Kasumi-1 (cell line): ENCODE measurements at places on chromosomes 5 and 9.

DNA sequence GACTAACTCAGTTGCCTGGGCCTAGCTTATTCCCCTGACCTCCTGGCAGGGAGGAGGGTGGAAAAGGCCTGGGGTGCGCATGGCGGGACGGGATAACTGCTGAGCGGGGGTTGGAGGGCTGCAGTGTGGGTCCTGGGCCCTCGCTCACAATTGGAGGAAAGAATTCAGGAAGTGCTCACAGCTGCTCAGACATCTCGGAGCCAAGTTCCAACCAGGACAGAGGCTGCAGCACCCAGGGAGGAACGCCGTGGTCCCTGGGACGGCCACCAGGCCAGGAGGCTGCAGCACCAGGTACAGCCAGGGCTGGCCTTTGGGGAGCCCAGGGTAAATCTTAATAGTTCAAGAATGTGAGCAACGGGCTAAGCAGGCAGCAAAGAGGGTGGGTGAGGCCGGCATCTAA lies at the start of gene SPAAR:
SPAAR (plus strand) TSS at position 217 of the 400 bp plus-strand sequence. CDS start 974 bp downstream, outside the sequence.
- DNase-seq: no peak

GRCh38 chr5:3343211-3343610 lies 252.4 kb upstream of the IRX1 start:
- no peak for DNase-seq

- DNase-seq: no peak
Observed at GRCh38 chr9:36193023-36193422, 2.3 kb downstream of the CLTA start.

- DNase-seq: no peak
Observed at GRCh38 chr9:107274953-107275422, 8.1 kb upstream of the RAD23B start.

DNA sequence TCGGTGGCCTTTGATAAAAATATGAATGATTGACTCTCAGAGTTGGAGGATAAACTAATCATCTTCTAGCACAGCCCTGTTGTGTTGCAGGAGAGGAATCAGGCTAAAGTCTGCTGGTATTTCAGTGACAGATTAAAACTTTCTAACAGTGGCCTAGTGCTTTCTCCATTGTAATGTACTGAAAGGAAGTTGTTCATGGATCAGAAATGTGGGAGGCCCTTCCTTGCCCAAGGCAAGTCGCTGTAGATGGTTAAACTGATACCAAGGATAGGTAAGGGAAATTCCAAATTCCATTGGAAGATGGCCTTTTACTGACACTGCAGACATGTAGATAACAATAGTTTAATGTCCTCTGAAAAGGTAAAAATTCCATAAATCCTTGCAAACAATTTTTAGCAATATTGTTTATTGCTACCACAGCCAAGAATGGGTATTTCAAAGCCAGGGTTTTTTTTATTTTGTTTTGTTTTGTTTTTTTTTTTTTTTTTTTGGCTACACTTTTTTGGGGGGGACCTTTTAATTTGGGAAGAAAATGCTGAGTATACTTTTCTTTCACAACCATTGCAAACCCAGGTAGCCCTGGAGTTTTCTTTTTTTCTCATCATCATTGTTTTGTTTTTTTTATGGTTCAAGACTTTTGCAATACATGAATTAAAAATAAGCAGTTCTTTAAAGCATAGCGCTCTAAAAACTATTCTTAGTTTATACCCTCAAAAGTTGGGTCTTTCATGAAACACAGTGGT lies 35.5 kb downstream of the WDR36 start:
- DNase-seq: no peak
